Effector memory CD4-positive, alpha-beta T cell (primary cell): ENCODE measurements at places on chromosomes 3 and 15.

- no peak for DNase-seq
These were observed 27.4 kb downstream of the ECT2 start for GRCh38 chr3:172777901-172778300.

DNA sequence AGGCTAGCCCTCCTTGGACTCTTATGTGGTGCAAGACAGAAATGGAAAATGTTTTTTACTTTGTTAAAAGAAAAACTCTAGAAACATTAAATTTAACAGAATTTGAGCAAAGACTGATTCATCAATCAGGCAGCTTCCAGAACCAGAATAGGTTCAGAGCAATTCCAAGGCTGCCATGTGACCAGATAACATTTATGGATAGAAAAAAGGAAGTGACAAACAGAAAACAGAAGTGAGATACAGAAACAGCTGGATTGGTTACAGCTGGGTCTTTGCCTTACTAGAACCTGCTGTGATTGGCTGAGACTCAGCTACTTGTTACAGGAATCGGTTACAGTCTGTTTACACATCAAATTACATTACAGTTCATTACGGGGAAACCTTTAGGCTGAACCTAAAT is 22.5 kb upstream of the OTOL1 start:
- no peak for DNase-seq

DNA sequence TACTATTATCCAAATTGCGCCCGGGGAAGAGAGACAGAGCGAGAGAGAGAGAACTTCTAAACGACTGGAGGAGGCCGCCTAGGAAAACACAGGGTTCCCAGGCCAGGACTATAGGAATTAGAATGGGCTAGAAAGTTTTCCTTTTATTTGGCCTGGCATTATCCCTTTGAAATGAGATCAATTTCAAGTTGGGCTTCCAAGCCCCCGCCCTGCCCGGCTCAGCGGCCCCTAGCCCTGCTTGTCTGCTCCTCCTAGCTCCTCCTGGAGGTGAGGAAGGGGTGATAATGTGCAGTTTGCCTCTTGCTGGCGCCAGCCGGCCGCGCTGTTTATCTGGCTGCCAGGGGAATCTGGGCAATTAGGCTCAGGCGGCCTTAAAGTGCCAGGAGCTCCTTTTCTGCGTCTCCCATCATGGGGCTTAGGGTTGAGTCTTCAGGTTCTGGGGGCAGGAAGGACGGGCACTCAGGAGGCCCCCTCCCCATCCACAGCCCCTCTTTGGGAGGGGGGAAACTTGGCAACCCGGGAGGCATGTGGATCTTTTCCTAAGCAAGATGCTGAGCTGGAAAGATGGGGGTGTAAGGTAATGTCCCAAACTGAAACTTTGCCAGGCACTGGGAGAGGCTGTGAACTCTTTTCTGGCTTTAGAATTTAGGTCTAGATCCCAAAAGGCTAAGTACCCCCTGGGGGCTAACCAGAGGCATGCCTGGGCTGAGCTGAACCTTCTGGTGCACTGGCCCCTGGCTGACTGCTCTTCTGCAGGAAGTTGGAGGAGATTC is 5.5 kb downstream of the SMAD6 start:
- DNase-seq = no peak

GRCh38 chr15:42190370-42190769 is 17.7 kb downstream of the VPS39 start:
- no peak for DNase-seq

GRCh38 chr3:22172964-22173363 is 422.0 kb upstream of the ZNF385D start:
- no peak for DNase-seq

DNA sequence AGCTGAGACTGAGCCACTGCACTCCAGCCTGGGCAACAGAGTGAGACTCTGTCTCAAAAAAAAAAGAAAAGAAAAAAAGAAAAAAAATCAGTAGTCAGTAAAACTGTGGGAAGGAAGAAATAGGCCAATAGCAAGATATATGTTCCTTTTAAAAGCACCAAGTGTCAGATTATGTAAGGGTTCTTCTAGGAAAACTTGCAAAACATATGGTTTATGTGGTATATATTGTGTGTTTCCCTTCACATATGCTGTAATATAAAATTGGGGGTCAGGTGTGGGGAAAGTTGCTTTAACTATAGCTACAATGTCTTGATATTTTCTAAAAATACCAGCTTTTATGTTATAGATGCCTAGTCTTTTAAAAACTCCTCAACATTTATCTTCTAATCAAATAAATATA is 64.6 kb downstream of the ESYT3 start:
- no peak for DNase-seq

GRCh38 chr3:89762405-89762804 is 655.0 kb downstream of the EPHA3 start:
- DNase-seq = no peak

- no peak for DNase-seq
These were observed 623.8 kb upstream of the ROBO1 start for GRCh38 chr3:80391573-80391972.

DNA sequence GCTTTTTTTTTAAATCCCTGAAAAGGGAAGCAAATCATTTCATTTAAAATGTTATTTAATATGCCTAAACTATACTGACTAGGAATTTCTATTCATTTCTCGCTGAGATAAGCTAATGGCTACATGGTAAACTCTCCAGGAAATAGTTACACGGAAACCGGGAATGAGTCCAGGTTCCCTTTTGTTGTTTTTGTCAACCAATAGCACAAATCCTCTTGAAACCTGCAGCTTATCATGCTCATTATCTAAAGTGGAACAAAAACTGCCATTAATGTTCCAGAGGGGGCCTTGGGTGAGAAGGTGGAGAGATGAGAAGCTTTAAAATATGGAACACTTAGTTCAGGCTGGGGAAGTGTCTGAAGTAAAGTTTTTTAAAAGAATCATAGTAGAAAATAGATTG is 113.5 kb upstream of the ALCAM start:
- DNase-seq = no peak

DNA sequence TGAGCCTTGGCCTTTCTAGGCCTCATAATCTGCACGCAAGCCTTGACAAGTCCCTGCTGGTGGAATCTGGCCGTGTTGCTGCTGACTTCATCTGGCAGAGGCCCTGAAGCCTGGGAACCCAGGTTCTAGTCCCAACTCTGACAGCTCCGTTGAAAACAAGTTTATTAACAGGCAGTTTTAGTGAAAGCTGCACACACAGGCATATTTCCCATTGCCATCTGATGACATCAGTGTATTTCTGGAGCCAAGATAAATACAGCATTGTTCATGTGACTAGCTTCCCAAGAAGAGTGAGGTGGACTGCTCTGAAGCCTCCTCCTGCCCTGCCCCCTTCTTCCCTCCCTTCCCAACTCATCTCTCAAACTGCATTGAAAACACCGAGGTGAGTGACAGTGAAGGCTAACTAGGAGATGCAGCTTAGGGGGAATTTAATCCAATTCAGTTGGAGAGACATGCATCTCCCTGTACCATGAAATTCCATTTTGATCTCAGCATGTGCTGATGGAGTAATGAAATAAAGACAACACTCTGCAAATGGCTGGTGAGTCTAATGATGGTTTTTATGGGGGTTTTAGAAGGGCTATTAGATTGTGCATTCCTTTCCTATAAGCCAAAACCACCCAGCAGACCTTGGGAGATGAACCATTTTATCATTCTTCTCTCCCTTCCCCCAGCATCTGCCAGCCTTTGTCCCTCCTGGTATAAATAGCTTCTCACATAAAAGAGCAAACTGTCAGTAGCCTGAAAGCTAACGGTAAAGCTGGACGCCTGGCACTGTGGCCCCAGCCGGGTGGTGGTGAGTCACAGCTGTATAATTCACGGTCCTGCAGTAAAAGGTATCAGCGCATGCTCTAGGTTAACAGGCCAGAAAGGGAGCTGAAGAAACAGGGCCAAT is 38.0 kb downstream of the PRICKLE2 start:
- no peak for DNase-seq

DNA sequence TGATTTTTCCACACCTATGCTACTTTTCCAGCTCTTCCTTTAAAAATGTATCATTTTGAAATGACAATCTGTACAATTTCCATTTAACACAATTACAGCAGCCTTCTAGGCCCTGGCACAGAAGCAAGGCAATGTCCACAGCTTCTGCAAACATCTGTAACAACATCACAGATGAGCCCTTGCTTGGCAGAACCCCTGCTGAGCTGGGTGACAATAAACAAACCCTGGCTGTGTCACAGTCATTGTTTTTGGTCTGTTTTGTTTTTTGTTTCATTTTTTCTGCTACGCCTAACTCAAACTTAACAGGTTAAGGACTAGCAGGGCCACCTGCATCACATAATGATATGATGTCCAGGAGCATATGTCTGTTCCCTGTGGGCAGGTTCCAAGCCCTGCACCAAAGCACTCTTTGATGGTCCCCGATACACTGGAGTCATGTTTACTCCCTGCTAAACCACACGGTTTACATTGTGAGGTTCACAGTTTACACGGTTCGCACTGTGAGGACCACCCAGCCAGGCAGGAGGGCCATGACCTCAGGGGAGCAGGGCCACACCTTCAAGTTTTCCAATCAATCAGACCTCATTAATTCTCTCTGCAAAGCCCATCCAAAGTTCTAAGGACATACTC is 186.8 kb upstream of the CHRNA7 start:
- DNase-seq = no peak

- DNase-seq = no peak
These were observed 802.0 kb downstream of the TBL1XR1 start for GRCh38 chr3:176395240-176395639.

DNA sequence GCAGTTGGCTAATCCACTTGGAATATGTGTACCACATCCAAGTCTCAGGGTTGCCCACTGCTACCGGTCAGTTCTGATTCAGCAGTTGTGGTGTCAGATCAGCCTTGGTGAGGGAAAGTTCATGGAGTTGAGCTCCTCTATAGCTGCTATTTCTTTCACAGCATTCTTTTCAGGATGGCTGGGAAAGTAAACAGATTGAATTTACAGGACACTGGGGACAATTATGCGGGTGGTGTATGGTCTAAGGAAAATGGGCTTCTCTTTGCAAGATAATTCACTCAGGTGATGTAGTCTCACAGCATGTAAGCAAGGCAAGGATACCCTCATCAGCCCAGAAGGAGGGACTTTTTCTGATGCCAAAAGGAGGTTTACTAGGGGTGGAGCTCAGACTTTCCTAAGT is 249.9 kb downstream of the DOCK3 start:
- DNase-seq = no peak

GRCh38 chr15:95169541-95170459 is 938.4 kb downstream of the MCTP2 start:
- no peak for DNase-seq

- no peak for DNase-seq
These were observed 72.1 kb downstream of the LRIG1 start for GRCh38 chr3:66428733-66429132.

DNA sequence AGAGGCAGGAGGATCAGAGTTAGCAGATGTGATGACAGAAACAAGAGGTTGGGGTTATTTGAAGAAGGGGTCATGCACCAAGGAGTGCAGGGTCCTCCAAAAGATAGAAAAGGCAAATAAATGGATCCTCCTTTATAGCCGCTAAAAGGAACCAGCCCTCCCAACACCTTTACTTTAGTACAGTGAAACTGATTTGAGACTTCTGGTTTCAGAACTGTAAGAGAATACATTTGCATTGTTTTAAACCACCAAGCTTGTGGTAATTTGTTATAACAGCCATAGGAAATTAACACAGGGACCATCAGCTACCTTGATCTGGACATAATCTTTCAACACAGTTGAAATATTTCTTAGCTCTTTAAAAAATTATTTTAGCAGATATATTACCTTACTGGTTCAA is 166.6 kb downstream of the TIGIT start:
- no peak for DNase-seq

GRCh38 chr3:146967783-146968182 is 362.6 kb upstream of the PLSCR5 start:
- DNase-seq = no peak
